Caco-2 (cell line): ENCODE measurements at places on chromosomes 4 and X. TPM values are rescaled to one million over a fixed set of nuclear protein-coding genes. Genes with fewer than 3 reads are reported as not detected.

UPF3B gene
- total RNA-seq = 18.4 and 19.0 TPM in 2 replicates

SEL1L3 gene
- 15.3 and 15.7 TPM in 2 replicates for total RNA-seq

CFP gene
- total RNA-seq = 0.34 and 0.88 TPM in 2 replicates

CHRDL1 gene
- total RNA-seq = not detected in 2 replicates

AKAP17A gene
- 39.9 and 42.2 TPM in 2 replicates for total RNA-seq

TKTL1 gene
- total RNA-seq = 0.26 TPM in 1 of 2 replicates, not detected in the other

SLC9A7 gene
- total RNA-seq = 20.1 and 21.3 TPM in 2 replicates

PPP1R2C gene
- not detected in 2 replicates for total RNA-seq

ITIH6 gene
- 0.29 and 0.39 TPM in 2 replicates for total RNA-seq

CT55 gene
- total RNA-seq = not detected in 2 replicates

SSX2 gene
- total RNA-seq = not detected in 2 replicates

TMPRSS11A gene
- total RNA-seq = not detected in 2 replicates

ERAS gene
- not detected in 2 replicates for total RNA-seq

BEND2 gene
- not detected in 2 replicates for total RNA-seq

GPR119 gene
- 0.29 TPM in 1 of 2 replicates, not detected in the other for total RNA-seq

NKX3-2 gene
- 1.7 and 2.4 TPM in 2 replicates for total RNA-seq
